ENCODE measurements at places on chromosomes 6 and 20.

GRCh38 chr6:36673882-36674281 lies 4.6 kb upstream of the CDKN1A start:
- no peak for DNase-seq

GRCh38 chr6:112029045-112029822 lies 24.7 kb upstream of the CCN6 start:
- peak; percentile 12 for DNase-seq

DNA sequence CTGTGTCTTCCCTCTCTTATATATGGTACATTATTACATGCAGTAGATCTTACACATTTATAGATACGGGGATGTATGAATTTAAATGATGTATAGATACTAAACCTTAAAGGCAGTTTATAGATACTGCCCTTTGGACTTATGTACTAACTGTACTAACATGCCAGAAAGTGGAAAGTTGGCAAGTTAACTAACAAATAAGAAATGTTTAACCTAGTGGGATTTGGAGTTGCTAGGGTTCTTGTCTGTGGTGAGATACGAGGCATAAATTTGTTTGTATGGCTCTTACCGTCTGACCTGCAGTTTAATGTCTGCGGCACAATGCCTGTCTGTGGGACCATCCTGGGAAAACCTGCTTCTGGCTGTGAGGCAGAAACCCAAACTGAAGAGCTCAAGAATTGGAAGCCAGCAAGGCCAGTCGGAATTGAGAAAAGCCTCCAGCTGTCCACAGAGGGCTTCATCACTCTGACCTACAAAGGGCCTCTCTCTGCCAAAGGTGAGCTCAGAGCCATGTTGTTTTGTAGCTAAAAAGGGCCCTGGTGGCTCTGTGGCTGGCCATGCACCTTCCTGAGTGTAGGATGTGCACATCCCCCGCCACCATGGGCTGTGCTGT lies 62.9 kb upstream of the SLC22A1 start:
- DNase-seq, result no peak

GRCh38 chr20:59631751-59632540 lies 27.6 kb downstream of the PHACTR3 start:
- DNase-seq, result no peak

- peak; percentile 37 for DNase-seq
Measured at GRCh38 chr6:29552512-29553051, 7.0 kb downstream of the UBD start.

DNA sequence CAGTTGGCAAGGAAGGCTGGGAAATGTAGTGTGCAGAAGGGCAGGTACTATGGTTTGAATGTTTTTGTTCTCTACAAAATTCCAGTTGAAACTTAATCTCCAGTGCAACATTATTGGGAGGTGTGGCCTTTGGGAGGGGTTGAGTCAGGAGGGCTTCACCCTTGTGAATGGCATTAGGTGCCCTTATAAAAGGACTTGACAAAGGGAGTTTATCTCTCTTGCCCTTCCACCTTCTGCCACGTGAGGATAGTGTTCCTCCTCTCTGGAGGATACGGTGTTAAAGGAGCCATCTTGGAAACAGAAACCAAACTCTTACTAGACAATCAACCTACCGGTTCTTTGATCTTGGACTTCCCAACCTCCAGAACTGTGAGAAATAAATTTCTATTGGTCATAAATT lies 82.2 kb upstream of the LRFN2 start:
- DNase-seq, result no peak

- DNase-seq, result no peak
Measured at GRCh38 chr20:25040438-25040831, 17.5 kb downstream of the ACSS1 start.

DNA sequence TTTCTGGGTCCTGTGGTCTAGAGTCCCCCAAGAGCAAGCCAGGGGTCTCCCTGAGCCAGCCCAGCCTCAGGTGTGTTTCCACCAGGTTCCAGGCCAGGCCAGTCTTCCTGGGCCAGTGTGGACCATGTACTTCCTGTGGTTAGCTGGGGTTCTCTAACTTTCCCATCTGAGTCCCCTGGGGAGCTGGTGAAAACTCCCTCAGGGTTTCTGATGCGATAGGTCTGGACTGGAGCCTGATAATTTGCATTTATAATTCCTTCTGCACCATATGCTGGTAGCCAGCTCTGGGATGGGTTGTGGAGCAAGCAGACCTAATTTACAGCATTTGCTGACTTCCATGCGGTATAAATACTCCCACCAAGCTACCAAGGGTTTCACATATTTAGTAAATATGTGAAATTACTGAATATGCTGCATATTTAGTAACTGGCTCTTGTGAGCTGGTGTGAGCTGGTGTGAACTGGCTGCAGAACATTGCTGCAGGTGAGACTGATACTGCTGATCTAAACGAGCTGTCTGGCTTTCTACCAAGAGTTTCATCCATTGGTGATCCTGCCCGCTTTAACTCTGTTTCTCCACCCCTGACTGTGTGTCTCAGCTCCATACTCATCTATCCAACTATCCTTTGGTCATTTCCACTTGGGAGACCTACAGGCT lies 62.6 kb downstream of the RIN2 start:
- peak; percentile 68 for DNase-seq

- DNase-seq, result no peak
Measured at GRCh38 chr20:18589941-18590674, 2.3 kb downstream of the DTD1 start.

GRCh38 chr6:28349344-28349891 lies 329 bp upstream of the ZKSCAN3 start:
- DNase-seq, result no peak

DNA sequence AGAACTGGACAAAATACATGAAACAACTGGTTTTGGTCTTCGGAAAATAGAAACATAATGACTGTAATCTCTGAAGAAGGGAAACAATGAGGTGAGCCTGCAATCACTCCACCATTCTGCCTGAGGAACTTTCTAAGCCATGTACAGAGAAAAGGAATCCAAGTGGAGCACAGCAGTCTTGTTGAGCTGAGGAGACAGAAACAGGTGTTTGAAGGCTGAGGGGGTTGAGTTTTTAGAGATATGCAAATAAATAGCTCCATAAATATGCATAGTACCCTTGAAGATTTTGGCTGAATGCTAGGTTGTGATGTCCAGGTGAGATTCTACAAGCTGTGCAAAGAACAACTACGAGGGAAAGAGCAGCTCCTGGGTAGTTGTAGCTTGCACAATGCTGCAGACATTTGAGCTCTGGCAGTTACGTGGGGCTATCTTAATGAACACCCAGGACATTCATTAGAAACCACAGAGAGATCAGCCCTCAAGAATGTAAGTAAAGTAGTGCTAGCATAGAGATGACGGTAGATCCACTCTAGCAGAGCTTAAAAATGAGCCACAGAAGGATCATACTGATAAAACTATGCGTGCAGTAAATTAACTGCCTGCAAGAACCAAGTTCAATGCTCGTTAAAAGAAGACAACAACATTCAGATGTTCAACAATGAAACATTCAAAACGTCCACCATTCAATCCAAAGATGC lies 24.3 kb downstream of the TUBB2B start:
- DNase-seq, result no peak

DNA sequence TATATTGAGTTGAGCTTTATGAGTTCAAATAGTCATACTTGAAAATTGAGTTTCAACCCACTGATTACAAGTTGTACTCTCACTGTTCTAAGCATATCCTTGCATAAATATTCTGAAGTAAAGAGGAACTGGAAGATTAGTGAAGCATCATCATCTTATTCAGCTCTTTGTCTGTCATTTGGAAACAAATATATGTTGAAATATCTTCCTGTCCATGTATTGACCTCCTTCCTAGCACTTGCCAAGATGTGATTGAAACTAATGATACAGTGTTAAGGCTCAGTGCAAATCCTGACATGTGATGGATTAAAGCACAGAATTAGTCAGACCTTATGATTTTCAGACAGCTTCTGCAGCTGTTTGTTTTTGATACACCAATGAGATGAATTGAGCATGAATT lies 434.3 kb downstream of the TBC1D32 start:
- no peak for DNase-seq

GRCh38 chr20:29873946-29874345 lies 1383.5 kb upstream of the DEFB115 start:
- DNase-seq, result peak; percentile 19

DNA sequence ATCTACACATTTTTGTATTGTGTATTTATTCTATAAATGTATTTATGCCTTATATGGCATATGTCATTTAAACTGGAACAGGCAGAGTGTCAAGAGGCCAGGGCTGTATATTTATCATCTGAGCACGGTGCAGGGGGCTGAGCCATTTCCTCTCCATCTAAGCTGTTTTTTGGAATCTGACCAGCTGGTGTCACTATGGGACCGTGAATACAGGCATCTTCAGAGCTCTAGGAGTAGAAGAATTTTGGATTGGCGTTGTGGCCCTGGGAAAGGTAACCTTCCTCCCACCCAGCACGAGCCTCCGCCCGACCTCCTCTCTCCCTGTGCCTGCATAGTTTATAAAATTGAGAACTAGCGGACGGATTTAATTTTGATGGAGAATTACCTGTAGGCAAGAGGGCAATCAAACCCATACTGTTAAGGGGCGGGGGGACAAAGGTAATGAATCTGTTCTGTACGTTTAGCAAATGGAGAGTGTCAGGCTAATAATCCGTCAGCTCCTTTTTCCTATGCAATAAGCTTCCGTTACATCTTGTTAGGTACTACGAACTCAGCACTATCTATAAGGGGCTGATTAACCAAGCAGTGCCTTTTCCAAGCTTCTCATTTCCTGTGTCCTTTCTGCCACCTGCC lies 29.0 kb upstream of the EEF1E1 start:
- DNase-seq, result peak; percentile 8

- DNase-seq, result no peak
Measured at GRCh38 chr20:63534831-63535651, 2.1 kb downstream of the PTK6 start.

- no peak for DNase-seq
Measured at GRCh38 chr6:89597372-89597771, 41.2 kb downstream of the LYRM2 start.

- DNase-seq, result no peak
Measured at GRCh38 chr6:30891816-30892538, 7.7 kb downstream of the DDR1 start.

DNA sequence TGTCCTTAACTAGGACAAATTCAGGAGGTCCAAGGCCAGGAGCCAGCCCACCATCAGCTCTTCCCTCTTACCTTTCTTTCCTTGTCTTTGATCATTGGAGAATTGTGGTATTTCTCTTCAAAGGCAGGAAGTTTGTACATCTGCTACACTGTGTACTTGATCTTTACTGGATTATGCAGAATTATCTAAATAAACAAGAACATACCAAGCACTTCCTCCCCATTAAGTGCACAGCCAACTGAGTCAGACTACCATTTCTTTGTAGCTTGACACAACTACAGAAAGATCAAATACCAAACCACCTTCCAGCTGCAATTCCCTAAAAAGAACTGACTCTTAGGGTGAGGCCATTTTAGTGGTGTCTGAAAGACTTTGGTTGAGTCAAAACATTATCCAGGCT lies 195.1 kb downstream of the HDGFL1 start:
- no peak for DNase-seq

- DNase-seq, result no peak
Measured at GRCh38 chr6:134315974-134316441, 1.9 kb downstream of the SGK1 start.

GRCh38 chr6:46486181-46486580 lies 5.1 kb downstream of the RCAN2 start:
- DNase-seq, result no peak

DNA sequence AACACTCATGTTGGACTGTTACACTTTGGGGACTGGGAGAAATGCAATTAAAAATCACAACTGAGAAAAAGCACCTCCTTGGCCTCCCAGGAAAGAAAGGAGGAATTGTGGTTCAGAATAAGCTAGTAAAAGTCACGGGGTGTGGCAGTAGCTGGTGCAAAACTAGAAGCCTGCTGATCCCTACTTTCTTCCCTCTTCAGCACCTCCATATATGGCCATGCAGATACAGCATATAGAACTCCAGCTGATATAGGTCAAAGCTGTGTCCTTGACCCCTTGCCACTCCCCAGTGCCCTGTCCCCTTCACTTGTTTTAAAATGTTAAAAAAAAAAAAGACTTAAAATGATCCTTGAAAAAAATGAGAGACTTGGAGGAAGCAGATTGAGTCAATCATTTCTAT lies 5.5 kb upstream of the FLRT3 start:
- DNase-seq, result no peak

DNA sequence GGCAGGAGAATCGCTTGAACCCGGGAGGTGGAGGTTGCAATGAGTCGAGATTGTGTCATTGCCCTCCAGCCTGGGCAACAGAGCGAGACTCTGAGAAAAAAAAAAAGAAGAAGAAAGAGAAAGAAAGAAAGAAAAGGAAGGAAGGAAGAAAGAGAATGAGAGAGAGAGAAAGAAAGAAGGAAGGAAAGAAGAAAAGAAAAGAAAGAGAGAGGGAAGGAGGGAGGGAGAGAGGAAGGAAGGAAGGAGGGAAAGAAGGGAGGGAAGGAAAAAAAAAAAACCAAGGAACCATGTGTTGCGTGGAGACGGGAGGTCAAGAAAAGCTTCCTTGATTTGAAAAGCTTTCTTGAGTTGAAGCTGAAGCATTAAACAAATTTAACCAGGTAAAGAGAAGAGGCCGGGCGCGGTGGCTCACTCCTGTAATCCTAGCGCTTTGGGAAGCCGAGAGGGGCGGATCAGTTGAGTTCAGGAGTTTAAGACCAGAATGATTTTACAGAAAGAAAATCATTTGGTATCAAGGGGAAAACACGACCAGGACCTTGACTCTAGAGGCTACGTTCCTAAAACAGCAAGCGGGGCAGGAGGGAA lies 90.5 kb upstream of the PRSS16 start:
- DNase-seq, result peak; percentile 34

GRCh38 chr6:4591218-4591617 lies 185.0 kb upstream of the CDYL start:
- DNase-seq, result no peak

DNA sequence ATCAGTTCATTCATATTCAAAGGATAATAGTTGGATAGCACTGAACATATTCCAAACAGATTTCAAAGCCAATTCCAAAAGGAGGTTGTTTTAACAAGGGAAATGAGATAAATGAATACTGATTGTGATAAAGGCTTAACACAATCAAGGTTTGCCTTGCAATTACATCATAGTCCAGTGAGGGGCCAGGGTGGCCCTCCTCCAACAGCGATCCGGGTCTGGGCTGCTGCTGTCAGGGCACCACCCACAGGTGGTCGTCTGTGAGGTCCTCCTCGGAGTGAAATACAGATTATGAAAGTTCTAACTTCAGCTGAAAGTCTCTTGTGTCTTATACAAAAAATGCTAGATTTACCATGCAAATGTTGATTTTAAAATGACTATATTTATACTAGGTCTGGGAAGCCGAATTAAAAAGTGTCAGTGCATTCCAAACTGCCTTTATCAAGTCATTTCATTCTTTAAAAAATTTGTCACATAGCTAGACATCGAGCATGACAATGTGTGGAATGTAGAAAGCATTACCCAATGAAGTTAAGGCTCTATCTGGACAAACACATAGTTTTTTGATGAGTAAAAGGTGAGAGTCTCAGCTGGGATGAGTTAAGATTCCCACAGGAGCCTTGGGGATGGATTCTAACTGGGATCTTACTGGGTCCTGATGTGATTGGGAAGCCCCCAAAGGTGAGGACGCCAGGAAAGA lies 65.9 kb upstream of the SLC22A23 start:
- no peak for DNase-seq

- no peak for DNase-seq
Measured at GRCh38 chr6:103107985-103108384, 1714.5 kb downstream of the GRIK2 start.

- no peak for DNase-seq
Measured at GRCh38 chr6:85810558-85810957, 167.9 kb upstream of the SYNCRIP start.

Measured in DMS 273 treated with DMSO at 0.1 percent for 48 hours (cell line).